ENCODE measurements at places on chromosomes 2 and 18.

GRCh38 chr2:395886-396285, 108.0 kb upstream of the ALKAL2 start:
- DNase-seq, result no peak

DNA sequence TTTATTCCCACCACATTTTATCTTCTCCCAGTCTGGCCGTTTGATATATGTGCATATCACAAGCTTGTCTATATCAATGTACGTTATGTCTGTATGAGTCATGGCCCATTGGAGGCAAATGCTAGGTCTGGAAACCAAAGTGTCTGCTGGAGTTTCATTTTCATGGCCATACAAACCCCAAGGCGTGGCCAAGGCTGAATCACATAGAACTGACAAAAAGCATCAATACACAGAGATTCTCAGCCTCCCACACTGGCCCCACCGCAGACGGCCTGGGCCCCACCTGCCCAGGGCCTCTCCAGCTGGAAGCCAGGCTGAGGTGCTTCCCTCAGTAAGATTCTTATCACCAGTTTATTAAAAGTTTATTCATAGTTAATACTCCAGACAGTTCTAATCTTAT, 40.5 kb upstream of the SALL3 start:
- no peak for DNase-seq

GRCh38 chr2:218397820-218398436, 1.7 kb upstream of the CTDSP1 start:
- peak; percentile 60 for DNase-seq

DNA sequence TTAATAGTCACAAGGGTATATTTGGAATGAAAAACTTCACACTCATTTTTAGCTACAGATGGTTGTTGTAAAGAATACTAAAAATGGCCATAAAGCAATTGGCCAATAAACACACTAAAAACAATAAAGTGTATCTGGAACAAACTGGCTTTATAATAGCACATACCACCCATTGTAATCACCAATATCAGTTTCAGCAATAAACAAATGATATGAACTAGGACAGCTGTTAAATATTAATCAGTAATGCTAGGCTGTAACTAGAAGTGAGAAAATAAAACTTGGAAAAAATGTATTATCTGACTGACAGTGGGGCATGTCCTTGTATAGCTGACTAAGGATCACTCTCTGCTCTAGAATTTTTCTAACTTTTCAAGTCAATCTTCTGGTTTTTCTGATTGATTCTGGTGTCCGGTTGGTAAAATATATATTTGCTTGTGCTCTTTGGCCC, 312.5 kb downstream of the RND3 start:
- no peak for DNase-seq

DNA sequence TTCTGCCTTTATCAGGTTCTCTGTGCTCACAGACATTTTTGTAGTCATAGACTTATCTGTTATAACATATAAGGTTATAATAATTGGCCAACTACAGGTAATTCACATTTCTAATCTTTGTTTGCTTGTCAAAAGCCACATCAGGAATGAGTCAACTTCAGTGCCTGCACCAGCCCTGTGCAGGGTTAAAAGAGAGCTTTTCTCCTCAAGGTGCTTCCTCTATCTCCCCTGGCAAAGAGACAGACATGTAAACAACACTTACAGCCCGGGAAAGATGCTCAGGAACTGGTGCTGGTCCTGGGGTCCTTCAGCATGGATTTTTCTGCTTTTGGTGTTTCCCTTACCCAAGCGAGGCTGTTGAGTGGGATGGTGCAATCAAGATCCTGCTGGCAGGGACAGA, 7.7 kb upstream of the EHD3 start:
- DNase-seq, result no peak

DNA sequence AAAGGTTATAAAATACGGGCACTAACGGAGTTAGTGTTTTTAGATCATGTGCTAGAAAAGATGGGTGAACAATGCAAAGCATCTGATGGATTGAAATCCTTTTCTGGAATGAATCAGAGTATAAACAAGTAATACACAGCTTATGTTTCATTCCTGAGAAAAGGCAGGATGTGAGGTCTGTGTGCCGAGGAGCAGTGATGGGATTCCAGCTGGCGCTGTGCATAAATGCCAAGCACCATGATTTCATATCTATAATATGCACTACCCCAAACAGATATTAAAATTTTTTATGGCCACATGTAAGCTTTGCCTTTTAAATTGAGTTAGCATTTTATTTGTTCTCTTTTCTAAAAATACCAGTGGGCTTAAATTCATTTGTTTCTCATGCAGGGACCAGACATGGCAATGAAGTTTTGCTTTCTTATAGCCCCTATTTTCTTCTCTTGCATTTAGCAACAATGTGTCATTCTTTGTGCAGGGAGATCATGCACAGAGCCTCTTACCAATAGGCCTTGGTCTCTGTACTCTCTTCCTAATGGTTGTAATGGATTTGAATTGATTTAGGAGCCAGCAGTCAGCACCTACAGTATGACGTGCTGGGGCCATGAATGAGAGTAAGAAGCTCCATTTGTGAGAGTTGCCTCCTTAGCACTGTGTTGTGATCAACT, 323.9 kb downstream of the SLC8A1 start:
- no peak for DNase-seq

GRCh38 chr2:121627525-121628050, 21.7 kb downstream of the CLASP1 start:
- DNase-seq, result no peak

DNA sequence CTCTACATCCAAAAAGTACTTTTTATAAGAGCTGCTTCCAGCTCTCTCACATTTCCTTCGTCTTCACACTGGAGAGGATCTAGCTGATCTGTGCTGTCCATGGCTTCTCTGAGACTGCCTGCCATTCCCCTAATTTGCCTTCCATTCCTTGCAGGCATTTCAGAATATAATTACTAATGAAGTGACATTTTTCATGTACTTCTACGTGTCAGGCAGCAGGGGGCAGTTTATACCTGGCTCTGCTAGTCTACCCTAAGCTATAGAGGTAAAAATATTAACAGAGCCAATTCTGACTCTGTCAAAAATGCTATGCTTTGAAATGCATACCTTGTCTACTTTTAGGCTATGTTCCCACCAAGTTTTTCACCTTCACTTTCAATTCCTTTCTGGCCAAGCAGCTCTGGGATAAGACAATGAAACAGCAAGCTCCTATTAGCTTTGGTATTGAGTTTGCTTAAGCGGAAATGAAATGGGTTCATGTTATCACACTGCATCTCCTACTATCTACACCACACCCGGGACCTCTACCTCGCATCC, 81.9 kb downstream of the MEP1B start:
- no peak for DNase-seq

DNA sequence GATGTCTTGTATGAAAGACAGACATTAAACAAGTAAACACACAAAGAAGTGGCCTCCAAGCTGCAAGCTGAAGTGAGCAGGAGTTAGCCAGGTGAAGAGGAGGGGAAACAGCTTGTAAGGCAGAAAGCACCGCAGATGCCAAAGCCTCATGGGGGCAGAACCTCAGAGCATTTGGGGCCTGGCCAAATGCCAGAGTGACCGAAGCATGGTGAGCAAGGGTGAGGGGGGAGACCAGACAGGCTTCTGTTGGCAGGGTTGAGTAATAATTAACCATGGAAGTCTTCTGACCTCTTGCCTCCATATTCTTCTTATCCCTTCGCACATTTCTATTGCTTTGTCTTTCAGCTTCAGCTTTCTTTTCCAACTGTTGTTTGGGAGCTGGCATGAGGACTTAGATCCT, 5.6 kb downstream of the QPCT start:
- no peak for DNase-seq

DNA sequence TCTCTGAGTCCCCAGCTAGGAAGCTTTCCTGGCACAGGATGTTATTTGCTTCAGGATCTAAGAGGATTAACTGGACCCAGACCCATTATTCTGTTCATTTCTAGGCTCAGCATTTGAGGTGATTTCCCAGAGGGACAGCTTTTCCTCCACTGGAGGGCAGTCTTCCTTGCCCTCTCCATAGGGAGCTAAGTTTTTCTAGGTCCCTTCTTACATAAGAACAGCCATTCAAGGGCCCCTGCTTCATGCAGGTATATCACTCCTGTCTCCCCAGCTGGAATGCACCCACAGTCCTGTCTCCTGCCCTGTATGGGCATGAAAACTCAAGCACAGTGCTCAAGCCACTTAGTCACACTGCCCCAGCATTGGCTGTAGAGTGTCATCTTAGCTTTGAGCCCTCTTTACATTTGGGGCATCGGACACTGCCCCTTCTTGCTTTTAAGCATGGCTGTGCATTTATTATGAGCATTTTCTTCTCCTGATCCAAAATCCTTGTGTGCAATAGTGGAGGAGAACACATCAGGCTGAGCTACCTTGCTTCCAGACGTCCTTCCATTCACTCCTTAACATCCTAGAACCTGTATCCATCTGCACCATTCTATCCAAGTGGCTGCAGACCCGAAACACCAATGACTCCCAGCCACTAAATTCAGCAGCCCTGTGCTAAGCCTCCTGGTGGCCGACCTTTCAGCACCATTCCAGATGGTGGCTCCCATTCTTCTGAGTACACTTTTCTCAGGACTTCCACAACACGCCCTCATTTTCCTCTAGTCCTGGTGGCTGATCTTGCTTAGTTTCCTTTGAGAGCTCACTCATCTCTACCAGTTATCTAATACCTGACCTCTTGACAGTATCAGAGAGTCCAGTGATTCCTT, 80.0 kb downstream of the COPS8 start:
- DNase-seq, result no peak

DNA sequence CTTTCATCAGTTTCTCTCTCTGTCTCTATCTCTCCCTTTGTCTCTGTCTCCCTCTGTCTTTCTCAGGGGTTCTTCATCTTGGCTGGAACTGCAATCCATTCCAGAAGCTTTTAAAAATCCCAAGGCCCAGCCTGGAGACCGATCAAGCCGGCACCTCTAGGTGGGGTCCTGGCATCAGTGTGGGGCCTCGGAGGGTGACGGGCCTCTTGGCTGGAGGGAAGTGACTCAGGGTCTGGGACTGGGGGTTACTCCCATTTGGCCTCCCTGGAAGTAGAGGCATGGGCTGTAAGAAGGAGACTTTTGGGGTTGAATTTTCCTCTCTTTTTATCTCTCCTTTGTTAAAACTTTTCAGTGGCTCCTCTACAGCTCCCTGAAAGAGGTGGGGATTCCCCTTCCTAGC, 52.8 kb upstream of the OTOF start:
- DNase-seq, result no peak

- DNase-seq, result no peak
Measured at GRCh38 chr2:239457586-239458445, 57.0 kb upstream of the HDAC4 start.

DNA sequence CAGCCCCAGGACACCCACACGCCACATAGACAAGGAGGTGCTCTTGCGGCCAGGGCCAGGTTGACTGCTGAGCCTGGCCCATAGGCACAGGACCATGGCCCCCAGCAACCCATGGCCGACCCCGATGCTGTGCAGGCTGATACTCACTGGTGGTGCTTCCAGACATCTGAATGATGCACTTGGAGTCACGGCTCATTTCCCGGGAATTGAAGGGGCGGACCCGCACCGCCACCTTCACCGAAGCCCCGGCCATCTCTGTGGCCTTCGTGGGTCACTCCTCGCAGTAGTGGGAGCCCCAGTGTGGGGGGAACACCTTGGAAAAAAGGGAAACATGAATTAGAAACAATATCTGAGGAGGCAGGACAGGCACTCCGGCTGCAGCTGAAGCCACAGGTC, 22.5 kb downstream of the KIF1A start:
- DNase-seq, result no peak

GRCh38 chr18:74163019-74163660, 14.8 kb downstream of the TIMM21 start:
- no peak for DNase-seq

GRCh38 chr2:74155830-74156229, 8.1 kb upstream of the BOLA3 start:
- DNase-seq, result no peak

- no peak for DNase-seq
Measured at GRCh38 chr18:3037423-3037915, 24.5 kb upstream of the LPIN2 start.

GRCh38 chr2:174952607-174953006, 52.6 kb downstream of the CHN1 start:
- no peak for DNase-seq

DNA sequence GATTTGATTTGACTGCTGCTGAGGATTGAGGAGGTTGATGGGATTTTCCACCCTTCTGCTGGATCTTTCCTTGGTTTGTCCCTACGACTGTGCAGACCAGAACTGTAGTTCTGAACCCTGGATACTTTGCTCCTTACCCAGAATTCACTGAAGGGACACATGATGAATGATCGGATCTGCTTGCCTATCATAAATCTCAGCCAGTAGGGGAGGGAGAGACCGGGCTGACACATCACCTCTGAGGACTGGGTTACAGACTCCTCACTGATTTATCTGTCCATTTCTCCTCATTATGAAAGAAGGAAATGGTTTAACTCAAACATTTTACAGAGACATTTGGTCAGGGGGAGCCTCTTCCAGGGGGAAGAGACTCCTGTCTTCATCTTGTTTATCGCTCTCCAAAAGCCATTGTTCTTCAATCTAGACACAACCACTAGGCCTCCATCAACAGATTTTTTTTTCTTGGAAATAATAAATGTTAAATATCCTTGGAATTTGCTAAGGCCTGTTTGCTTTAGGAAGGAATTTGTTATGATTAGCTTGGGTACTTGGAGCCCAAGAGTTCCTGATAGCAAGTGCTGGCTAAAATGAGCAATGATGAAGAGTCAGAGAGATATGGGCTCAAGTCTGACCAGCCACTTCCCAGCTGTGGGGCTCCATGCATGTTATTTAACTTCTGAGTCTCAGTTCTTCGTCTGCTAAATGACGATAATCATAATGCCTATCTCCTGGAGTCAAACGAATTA, 925.5 kb downstream of the SLC4A3 start:
- DNase-seq, result no peak

- DNase-seq, result no peak
Measured at GRCh38 chr2:80437959-80438358, 133.4 kb upstream of the LRRTM1 start.

GRCh38 chr2:20181761-20182160, 43.2 kb downstream of the SDC1 start:
- DNase-seq, result no peak

- no peak for DNase-seq
Measured at GRCh38 chr2:241932899-241933178, 63.3 kb downstream of the RTP5 start.

GRCh38 chr2:23347471-23348092, 37.4 kb upstream of the KLHL29 start:
- no peak for DNase-seq

DNA sequence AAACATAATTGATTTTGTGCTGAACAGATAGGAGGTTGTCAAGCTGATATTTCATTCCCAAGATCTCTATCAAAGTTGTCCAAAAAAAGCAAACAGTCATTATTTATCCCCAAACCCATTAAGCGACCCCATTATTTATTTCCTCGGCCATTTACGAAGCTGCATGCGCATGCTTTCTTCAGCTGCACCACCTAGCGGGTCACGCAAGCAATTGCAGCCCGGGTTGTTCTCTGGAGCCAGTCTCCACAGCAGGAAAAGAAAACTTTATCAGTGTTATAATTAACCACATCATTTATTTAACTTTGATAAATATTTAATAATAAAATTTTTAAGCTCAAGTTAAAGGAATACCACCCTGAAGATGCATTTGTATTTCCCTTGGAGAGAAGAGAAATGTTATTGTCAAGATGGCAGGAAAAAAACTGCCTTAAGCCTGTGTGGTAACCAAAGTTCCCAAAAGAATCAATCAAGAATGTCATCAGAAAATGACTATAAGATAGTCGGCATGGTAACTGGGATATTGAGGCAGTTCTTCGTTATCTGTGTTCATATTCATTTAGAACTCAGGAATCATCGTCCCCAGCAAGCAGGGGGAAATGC, 304.7 kb downstream of the FBXO15 start:
- no peak for DNase-seq

- no peak for DNase-seq
Measured at GRCh38 chr2:162768656-162769055, 69.9 kb downstream of the KCNH7 start.

GRCh38 chr18:48215876-48216638, 193.1 kb downstream of the ZBTB7C start:
- DNase-seq, result no peak
